ENCODE measurements at places on chromosomes 5 and 9. TPM values are rescaled to one million over a fixed set of nuclear protein-coding genes. Genes with fewer than 3 reads are reported as not detected.

DNA sequence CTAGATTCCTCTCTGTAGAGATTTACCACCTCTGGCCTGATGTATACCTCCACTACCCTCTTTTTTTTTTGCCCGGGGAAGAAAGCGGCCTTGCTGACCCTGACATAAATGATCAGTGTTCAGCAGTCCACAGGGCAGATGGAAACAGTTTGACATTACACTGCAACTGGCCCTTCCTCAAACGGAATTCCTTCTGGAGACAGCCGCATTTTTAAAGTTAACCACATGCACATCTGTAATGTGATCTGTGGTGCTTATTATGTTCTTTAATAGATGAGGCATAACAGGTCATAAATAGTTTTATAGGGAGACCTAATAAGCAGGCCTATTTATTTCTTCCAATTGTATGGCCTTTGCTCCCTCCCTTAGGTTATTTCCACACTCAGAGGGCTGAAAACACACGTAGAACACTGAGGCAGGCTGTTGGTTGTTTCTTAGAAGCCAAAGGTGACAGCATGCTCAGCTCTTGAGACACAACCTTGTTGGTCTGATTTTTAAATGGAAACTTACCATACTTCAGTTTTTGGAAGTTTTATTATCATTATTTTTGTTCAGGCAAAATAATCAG is 84.0 kb upstream of the APC start:
- DNase-seq = no peak

DNA sequence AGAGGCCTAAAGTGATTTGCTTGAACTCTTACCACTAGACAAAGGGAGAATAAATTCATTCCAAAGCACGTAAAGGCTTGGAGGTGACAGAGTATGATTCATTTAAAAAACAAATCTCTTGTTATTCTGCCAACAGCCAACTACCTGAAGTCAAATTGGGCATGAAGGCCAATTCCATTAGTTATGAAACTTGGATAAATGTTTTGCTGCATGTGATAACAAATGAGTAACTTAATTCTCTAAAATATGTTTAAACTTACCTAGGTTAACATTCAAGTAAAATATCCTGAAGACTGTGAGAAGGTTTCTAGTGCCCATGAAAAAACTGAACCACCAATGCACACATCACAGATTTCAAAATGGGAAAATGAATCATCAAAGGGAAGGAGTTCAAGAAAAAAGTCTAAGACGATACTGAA is 120.1 kb upstream of the TSLP start:
- DNase-seq = no peak

DNA sequence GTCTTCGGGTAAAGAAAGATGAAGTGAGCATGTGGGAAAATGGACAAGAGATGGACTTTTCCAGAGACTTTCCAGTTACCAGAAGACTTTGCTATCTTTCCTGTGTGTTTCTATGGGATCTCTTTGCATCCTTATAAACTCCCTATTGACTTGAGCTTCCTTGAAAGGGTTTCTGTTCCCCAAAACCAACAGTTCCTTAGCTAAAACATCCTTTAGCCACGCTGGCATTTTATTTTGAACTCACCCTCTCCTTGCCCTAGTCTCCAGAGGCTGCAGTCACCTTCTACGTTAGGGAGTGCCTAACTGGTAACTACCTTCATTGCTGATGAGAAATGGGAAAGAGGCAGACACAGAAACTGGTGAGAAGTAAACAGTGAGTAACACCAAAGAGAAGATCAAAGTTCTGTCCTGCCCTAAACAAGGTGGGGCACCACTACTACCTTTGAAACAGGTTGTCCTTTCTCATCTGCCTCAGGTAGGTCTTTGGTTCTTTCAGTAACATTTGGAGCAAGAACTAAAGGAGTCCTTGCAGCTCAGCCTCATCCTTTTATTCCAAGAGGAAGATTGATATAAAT is 402.9 kb downstream of the ENC1 start:
- DNase-seq = no peak

GRCh38 chr9:130806327-130806716 is 28.7 kb upstream of the ABL1 start:
- no peak for DNase-seq

DNA sequence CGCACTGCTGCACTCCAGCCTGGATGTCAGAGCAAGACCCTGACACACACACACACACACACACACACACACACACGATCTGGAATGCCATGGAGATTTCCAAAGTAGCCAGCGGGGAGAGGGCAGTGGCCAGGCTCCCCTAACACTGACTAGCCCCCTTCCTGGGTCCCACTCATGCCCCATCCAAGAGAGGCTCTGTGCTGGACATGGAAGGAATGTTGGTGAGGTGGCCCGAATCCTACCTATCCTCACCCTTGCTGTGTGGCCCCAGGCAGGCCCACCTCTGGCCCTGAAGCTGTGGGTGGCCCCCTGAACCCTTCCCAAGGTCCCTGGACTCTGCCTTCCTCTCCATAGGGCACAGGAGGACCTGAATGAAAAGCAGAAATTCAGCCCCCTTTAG is 7.3 kb downstream of the BRD3 start:
- peak; percentile 46 for DNase-seq

GRCh38 chr5:98414938-98415337 is 358.5 kb upstream of the RGMB start:
- no peak for DNase-seq

Gene DDX4
- not detected for polyA plus RNA-seq

All from adrenal gland (tissue), 19 donors.